CD8-positive, alpha-beta memory T cell (primary cell): ENCODE measurements at places on chromosomes 4 and X. TPM values are rescaled to one million over a fixed set of nuclear protein-coding genes. Genes with fewer than 3 reads are reported as not detected.

The UGT2B7 gene
- not detected for total RNA-seq

The S100G gene
- not detected for total RNA-seq

The PCDH7 gene
- total RNA-seq, result not detected

The ZCCHC12 gene
- not detected for total RNA-seq

The YIPF7 gene
- total RNA-seq, result not detected

The DOK7 gene
- total RNA-seq, result not detected

The SEPTIN6 gene
- 125 TPM for total RNA-seq

The MPP1 gene
- 12.8 TPM for total RNA-seq

The PRKG2 gene
- total RNA-seq, result 0.58 TPM

The RTL5 gene
- 1.0 TPM for total RNA-seq

The MAGT1 gene
- total RNA-seq, result 44.0 TPM

The FGFR3 gene
- total RNA-seq, result not detected

The METAP1 gene
- total RNA-seq, result 56.6 TPM

The CLIC2 gene
- 0.26 TPM for total RNA-seq

The ART3 gene
- not detected for total RNA-seq

The SASH3 gene
- total RNA-seq, result 147 TPM

The RASGEF1B gene
- 5.5 TPM for total RNA-seq

The MAGEA12 gene
- total RNA-seq, result not detected

GRCh38 chr4:81495345-81495744, 23.6 kb upstream of the RASGEF1B start:
- DNase-seq, result no peak

GRCh38 chr4:139833151-139833910, 167.7 kb downstream of the MGST2 start:
- no peak for DNase-seq

- DNase-seq, result no peak
Observed at GRCh38 chr4:149370785-149371420, 444.7 kb downstream of the IQCM start.

- no peak for DNase-seq
Observed at GRCh38 chrX:124045109-124045508, 83.6 kb downstream of the STAG2 start.

- no peak for DNase-seq
Observed at GRCh38 chrX:10619425-10620046, 849 bp downstream of the MID1 start.

- no peak for DNase-seq
Observed at GRCh38 chr4:183935355-183936005, 30.4 kb downstream of the STOX2 start.

DNA sequence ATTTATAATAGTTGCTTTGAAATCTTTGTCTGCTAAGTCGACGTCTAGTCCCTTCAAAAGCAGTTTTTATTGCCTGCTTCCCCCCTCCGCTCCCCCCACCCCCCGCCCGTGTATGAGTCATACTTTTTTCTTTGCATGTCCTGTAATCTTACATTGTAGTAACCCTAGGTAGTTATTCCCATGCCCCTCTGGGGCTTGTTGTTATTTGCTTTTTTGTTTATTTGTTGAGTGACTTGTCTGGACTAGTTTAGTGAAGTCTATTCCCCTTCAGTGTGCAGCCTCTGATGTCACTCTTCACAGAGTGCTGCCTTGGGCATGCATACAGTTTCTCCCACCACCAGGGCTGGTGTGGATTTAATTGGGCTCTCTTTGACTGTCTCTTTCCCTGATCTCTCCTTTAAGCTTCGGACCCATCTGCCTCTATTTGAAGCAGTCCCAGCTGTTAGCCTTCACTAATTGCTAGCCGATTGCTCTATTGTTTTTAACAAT, 86.2 kb downstream of the PPEF1 start:
- DNase-seq, result no peak

DNA sequence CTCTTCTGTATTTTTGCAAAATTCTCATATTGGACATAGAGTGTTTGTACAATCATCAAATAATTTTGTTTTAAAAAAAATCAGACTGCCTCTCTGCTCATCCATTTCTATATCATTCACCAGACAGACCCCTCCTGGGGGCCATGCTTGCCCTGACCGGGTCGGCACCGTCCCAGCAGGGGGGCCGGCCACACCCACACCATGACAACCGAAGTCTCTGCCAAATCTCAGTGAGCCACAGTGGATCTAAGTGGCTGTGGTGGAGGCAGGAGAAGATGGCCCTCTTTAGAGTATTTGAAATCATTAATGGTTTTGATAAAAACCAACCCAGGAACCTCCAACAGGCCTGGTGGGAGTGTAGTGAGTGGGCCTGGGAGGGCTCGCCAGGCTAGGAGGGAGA, 66.9 kb upstream of the ADRA2C start:
- no peak for DNase-seq

- no peak for DNase-seq
Observed at GRCh38 chr4:33850371-33850902, 2393.9 kb downstream of the ARAP2 start.

- no peak for DNase-seq
Observed at GRCh38 chr4:152316969-152317368, 218.9 kb downstream of the FBXW7 start.

DNA sequence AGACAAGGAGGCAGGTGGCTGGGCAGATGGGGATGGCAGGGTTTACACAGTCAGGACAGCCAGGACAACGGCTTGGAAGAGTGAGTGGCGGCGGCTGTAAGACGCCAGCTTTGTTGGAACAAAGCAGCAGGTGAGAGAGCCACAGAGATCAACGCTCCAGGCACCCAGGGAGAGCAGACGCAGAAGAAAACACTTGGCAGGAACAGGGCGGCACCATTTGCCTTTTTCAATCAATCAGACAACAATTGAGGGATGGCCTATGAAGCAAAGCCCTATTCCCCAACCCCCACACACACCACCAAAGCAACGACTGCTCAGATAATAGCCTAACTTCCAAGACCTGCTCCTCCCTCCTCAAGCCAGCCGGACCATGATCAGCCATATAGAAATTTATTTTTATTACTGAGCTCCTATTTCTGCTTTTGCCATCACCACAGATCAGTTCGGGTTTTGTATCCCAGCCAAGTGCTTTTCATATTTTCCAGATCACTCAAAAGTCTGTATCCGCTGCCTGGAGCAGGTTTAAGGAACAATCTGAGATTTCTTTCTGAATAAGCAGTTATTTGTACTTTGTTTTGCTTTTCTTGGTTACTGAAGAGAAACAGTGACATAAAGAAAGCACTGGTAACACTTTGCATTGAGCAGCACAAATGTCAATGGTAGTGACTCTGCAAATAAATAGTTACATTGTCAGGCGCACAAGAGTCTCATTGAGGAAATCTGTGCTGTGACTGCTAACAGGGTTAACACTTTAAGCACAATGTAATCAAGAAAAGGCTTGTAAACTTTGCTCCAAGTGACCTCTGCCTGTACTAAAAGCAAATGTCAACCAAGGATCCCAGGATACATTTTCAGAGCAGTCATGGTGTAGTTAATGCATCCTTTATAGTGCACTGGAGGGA, 81.8 kb upstream of the RBPJ start:
- DNase-seq, result no peak

DNA sequence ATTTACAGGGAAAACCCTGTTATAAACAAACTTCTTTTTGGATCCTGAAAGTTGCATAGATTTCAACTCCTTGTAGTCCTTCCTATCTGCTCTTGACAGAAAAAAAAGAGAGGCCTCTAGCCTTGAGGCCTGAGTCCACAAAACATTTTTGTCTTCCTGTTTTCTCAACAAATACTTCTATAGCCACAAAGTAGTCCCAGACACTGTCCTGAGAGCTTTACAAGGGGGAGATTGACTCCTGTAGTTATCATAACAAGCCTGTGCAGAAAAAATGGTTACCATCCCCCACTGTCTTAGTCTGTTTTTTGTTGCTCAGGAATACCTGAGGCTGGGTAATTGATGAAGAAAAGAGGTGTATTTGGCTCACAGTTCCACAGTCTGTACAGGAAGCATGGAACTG, 35.2 kb downstream of the PCDH7 start:
- no peak for DNase-seq

DNA sequence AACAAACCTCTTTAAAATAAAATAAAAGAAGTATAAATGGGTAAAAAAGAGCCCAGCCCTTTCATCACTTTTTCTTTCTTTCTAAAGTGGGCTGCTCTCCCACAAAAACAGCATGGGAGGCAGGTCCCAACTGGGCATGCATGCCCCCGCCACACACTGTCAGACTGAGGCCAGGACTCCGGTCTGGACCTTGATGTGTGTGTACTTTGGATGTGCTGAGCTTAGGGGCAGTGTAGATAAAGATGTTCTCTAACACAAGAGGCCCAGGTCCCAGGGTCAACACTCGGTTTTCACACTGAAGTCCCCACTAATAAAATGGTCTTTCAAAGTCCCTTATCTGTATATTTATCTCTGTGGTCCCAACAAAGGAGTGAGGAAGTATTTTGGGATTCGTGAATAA, 44.4 kb downstream of the ADGRA3 start:
- DNase-seq, result no peak

GRCh38 chr4:54165438-54165837, 63.7 kb upstream of the PDGFRA start:
- DNase-seq, result no peak

DNA sequence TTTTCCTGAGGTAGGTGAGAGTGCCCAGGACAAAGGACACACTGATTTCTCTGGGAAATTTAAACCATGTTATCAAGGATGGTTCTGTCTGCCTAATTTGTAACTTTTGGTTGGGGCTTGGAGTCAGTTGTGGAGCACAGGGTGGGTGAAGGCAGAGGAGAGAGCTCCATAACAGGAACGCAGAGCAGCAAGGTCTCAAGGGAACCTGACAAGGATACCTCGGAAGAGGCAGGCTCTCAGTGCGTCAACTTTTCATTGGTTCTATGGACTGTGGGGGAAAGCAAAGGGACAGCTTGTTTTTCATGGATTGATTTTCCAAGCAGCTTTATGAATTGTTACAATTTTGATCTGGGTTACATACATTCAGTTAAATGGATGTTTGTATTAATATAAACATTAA, 110.4 kb downstream of the SLIT2 start:
- DNase-seq, result no peak

GRCh38 chr4:94253036-94253435, 45.4 kb downstream of the SMARCAD1 start:
- DNase-seq, result no peak

DNA sequence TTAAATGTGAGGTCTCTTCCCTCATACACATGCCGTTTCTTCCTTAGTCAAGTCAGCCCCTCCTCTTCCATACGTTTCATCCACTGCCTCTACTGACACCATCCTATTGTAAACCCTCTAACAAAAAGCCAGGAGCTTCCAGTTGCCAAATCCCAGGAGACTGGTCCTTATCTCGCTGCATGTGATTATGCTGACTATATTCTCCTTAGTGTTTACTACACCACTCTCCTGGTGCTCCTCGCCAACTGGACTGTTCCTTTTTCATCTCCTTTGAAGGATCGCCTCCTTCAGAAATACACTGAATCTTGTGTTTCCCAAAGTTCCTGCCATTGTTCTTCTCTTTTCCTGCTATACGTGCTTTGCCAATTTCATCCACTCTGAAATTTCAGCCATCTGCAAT, 27.7 kb downstream of the MAML3 start:
- DNase-seq, result no peak

- no peak for DNase-seq
Observed at GRCh38 chr4:184653650-184654049, 4.1 kb downstream of the PRIMPOL start.

GRCh38 chrX:48854898-48855297, 19.5 kb upstream of the PCSK1N start:
- DNase-seq, result no peak

- DNase-seq, result no peak
Observed at GRCh38 chr4:20570981-20571715, 129.1 kb upstream of the PACRGL start.

DNA sequence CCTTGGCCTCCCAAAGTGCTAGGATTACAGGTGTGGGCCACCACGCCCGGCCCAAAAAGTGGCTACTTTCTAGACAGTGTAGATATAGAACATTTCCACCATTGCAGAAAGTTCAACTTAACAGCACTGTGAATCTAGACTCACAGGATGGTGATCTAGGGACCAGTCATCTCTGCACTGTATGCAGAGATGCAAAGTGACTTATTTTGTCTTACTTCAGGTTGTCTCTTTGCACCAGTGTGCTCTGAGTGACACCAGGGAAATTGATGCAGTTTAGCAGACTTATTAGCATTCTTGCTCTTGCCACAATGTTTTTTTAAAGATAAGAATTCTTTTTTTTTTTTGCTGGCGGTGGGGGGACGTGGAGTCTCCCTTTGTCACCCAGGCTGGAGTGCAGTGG, 12.8 kb upstream of the FOXO4 start:
- DNase-seq, result no peak

DNA sequence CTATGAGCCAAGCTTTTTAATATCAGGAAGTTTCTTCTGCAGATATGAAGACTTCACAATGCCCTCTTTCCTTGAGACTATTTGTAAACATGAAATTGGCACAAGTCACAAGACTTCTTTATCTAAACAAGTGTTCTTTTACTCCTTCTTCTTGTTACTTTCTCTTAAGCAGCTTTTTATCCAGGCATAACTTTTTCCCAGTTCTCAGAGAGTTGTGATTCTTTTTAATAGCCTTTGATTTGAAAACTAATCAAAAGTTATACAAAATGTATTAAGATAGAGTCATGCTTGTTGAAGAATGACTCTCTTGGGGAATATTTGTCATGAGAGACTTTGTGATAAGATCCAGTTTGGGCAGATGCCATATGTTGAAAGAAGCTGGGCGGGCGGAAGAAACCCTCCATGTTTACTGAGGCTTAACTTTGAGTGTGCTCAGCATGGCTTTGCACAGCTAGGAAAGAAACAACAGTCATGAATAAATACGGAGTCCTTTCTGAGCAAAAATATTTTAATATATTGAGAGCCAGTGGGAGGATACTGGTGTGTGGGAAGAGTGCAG, 39.3 kb downstream of the SYTL5 start:
- no peak for DNase-seq

DNA sequence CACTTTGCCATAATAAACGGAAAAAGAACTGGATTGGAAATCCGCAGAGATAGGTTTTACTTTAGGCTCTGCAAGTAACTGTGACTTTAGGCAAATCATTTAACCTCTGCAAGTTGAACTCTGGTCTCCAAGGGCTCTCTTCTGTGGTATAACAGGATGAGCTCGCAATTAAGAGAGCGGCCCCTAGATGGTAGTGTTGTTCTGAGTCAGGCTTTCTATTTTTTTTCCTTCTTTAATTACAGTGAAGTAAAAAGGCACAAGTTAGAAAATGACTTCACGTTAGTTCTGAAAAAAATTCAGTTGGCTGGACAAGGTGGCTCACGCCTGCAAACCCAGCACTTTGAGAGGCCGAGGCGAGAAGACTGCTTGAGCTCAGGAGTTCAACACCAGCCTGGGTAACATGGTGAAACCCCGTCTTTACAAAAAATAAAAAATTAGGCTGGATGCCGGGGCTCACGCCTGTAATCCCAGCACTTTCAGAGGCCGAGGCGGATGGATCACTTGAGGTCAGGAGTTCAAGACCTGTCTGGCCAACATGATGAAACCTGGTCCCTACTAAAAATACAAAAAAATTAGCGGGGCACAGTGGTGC, 18.0 kb downstream of the RPS3A start:
- no peak for DNase-seq
